ENCODE measurements at places on chromosomes 1 and 21. TPM values are rescaled to one million over a fixed set of nuclear protein-coding genes. Genes with fewer than 3 reads are reported as not detected.

DNA sequence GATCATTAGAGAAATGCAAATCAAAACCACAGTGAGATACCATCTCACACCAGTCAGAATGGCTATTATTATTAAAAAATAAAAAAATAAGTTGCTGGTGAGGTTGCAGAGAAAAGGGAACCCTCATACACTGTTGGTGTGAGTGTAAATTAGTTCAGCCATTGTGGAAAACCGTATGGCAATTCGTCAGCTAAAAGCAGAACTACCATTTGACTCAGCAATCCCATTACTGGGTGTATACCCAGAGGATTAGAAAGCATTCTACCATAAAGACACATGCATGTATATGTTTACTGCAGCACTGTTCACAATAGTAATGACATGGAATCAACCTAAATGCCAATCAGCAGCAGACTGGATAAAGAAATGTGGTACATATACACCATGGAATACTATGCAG is 42.2 kb downstream of the GIPC2 start:
- no peak for DNase-seq

DNA sequence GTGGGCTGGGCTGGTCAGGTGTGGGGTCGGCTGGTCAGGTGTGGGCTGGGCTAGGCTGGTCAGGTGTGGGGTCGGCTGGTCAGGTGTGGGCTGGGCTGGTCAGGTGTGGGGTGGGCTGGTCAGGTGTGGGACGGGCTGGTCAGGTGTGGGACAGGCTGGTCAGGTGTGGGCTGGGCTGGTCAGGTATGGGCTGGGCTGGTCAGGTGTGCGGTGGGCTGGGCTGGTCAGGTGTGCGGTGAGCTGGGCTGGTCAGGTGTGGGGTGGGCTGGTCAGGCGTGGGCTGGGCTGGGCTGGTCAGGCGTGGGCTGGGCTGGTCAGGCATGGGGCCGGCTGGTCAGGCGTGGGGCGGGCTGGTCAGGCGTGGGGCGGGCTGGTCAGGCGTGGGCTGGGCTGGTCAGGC is 6.3 kb upstream of the FNDC10 start:
- DNase-seq: no peak

The MAP10 gene
- total RNA-seq: 1.5 TPM

GRCh38 chr1:63603810-63604209 is 10.6 kb downstream of the PGM1 start:
- DNase-seq: no peak

- DNase-seq: no peak
Observed at GRCh38 chr1:194755241-194755994, 1569.0 kb upstream of the B3GALT2 start.

DNA sequence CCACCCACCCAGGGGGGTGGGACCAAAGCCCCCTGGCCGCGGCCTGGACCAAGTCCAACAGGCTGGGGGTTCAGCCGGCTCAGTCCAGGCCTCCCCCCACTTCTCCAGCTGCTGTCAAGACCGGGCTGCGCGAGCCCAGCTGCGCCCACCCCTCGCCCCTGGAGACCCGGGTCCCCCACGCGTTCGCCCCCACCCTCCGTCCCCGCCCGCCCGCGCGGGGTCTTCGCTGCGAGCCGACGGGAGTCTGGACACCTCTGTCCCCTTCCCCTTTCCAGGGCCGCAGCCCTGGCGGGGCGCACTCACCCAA is 253 bp downstream of the RAP1GAP start:
- DNase-seq: no peak

DNA sequence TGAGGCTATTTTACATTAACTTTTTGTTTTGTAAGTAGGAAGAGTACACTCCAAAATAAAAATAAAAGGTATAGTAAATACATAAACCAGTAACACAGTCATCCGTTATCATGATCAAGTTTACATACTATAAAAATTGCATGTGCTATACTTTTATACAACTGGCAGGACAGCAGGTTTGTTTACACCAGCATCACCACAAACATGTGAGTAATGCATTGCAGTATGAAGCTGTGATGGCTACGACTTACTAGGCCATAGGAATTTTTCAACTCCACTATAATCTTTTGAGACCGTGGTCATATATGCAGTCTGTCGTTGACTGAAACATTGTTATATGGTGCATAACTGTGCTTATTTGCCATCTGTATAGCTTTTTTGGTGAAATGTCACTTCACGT is 106.2 kb downstream of the CENPF start:
- no peak for DNase-seq

DNA sequence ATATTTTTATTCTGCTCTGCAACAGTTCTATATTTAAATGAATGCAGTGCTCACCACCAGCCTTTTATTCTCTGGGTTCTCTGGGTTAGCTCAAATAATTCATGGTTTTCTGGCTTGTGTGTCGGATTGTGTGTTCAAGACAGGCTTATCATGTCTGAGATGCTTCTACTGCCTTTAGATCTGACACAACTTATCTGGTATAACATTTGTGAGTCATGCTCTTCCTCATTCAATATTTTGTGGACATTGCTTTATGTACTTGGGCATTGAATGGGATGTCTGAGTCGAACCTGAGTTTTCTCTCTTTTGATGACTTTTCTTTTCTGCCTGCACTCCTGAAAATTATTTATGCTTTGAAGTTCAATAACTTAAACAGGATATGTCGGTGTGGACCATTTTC is 17.6 kb upstream of the PKP1 start:
- DNase-seq: no peak

DNA sequence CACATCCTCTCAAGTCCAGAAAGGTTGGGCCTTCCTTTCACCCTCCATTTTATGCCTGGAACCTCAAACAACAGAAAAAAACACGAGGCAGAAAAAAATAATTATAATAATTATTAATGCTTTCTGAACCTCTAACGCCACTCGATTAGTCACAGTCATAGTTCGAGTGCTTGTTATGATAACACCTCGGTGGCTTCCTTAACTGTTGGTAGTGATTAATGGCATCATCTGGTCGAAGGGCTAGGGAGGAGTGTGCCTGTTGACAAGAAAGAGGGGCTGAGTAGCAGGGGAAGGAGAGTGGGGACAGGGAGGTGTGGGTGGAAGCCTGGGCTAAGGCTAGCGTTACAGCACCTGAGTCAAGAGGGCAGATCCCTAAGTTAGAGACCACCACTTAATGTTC is 21.3 kb upstream of the IL10 start:
- no peak for DNase-seq

The DNASE2B gene
- not detected for total RNA-seq

DNA sequence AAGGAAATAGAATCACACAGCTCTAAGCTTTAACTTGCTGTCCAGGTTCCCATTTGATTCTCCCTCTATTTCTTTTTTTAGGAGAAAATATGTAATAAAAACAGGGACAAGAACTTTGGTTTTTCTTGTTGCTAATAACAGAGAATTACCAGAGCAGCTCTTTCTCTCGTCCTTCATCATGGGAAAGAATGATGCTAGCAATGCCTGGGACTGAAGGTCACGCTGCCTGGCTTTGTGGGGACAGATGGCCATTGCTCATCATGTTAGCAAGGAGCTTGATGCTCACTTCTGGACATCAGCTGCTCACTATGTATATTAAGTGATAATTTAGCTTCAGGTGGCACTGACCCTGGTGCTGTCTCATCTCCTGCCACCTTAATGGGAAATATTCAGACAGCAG is 77.3 kb upstream of the AKT3 start:
- no peak for DNase-seq

The NOTCH2 gene
- total RNA-seq: 41.3 TPM

DNA sequence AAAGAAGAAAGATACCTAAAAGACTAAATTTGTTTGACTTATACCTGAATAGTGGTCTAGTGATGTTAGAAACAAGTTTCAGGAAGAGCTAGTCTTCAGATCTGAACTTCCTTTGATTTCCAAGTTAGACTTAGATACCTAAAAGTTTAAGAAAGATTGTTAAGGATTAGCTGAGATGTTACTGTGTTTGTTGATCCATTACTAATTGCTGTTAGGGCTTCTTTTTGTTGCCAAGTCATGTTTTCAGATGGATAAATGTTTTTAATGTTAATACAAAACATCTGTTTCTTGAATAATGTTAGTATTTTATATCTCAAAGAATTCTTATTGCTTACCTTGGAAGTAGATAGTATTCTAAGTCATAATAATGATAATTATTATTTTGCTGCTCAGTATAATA is 11.6 kb downstream of the GNAI3 start:
- no peak for DNase-seq

- DNase-seq: no peak
Observed at GRCh38 chr21:20943561-20943997, 54.6 kb upstream of the NCAM2 start.

- no peak for DNase-seq
Observed at GRCh38 chr21:37017951-37018679, 11.6 kb downstream of the RIPPLY3 start.
